ENCODE measurements at places on chromosomes 5 and 9. TPM values are rescaled to one million over a fixed set of nuclear protein-coding genes. Genes with fewer than 3 reads are reported as not detected.

DNA sequence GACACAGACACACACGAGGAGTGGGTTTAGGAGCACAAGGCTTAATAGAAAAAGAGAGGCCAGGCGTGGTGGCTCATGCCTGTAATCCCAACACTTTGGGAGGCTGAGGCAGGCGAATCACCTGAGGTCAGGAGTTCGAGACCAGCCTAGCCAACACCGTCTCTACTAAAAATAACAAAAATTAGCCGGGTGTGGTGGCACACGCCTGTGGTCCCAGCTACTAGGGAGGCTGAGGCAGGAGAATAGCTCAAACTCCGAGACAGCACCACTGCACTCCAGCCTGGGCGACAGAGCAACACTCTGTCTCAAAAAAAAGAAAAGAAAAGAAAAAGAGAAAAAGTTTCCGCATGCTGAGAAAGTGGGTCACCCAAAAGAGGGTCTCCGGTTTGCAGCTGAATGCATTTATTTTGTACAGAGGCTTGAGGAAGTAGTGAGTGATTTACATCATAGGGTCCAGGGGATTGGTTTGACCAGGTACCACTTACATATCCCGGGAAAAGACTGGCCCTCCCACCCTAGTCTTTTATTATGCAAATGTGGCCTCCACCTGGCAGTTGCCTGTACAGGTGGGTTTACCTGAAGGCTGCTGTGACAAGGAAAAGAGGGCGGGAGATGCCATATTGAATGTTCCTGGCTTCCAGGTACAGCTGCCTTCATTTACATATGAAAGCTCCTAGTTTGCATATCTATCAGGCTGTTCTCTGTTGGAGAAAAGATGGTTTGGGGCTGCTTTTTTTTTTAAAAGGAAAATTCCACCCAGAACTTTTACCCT, 366.2 kb upstream of the GRAMD2B start:
- H3K4me1 ChIP-seq, result no peaks in the 10 kb centered on the region
- no peak for DNase-seq
- H3K27me3 ChIP-seq, result no peaks in the 10 kb centered on the region
- H3K36me3 ChIP-seq, result no peaks in the 10 kb centered on the region

DNA sequence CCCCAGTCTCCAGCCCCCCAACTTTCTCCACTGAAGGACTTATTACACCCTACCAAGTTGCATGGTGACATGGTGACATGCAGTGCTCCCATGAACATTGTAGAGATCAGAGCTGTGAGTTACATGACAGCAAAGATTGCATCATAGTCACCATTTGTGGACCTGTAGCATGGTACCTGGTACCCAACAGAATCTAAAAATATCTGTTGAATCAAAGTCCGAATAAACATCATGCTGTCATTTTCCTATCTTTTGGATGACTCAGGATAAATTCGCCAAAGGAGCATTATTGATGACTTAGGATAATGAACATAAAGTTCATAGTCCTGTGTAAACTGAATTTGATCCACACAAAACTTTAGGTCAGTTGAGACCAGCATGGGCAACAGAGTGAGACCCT, 6.7 kb upstream of the PPARGC1B start:
- no peak overlapping the region for H3K27ac ChIP-seq
- H3K36me3 ChIP-seq, result no peaks in the 10 kb centered on the region
- H3K4me3 ChIP-seq, result no peak overlapping the region
- H3K4me1 ChIP-seq, result no peaks in the 10 kb centered on the region
- no peak for DNase-seq

DNA sequence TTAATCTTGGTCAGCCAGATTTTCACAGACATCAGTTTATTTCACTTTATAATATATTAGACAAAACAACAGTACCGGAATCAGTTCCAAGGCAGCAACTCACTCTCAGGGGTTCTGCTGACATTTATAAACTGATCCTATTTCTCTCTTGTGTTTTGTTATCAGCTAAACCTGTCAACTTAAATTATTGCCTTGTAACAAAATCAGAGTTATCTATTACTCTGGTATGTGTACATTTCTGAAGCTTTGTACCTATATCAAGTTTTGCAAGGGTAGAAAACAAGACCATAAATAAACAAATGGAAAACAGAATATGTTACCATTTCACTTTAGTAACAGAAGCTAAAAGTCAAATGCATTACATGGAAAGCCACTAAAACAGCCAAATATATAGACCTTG, 122.1 kb downstream of the SIL1 start:
- no peaks in the 10 kb centered on the region for H3K36me3 ChIP-seq
- no peak overlapping the region for H3K27ac ChIP-seq
- no peak overlapping the region for H3K4me3 ChIP-seq
- H3K4me1 ChIP-seq, result no peaks in the 10 kb centered on the region

- no peaks in the 10 kb centered on the region for H3K36me3 ChIP-seq
- H3K4me1 ChIP-seq, result no peaks in the 10 kb centered on the region
- no peak overlapping the region for H3K27ac ChIP-seq
- no peak for DNase-seq
These were observed 69.3 kb downstream of the OLFM1 start for GRCh38 chr9:135156525-135157510.

- peaks cover 4% of the 10 kb centered on the region for H3K27me3 ChIP-seq
- peak; percentile 34 for DNase-seq
- peak overlapping the region; percentile 95 for H3K27ac ChIP-seq
- peak overlapping the region; percentile 72 for H3K4me3 ChIP-seq
- H3K4me1 ChIP-seq, result peaks cover 60% of the 10 kb centered on the region
These were observed 16.0 kb downstream of the TRMO start for GRCh38 chr9:97906236-97906831.

DNA sequence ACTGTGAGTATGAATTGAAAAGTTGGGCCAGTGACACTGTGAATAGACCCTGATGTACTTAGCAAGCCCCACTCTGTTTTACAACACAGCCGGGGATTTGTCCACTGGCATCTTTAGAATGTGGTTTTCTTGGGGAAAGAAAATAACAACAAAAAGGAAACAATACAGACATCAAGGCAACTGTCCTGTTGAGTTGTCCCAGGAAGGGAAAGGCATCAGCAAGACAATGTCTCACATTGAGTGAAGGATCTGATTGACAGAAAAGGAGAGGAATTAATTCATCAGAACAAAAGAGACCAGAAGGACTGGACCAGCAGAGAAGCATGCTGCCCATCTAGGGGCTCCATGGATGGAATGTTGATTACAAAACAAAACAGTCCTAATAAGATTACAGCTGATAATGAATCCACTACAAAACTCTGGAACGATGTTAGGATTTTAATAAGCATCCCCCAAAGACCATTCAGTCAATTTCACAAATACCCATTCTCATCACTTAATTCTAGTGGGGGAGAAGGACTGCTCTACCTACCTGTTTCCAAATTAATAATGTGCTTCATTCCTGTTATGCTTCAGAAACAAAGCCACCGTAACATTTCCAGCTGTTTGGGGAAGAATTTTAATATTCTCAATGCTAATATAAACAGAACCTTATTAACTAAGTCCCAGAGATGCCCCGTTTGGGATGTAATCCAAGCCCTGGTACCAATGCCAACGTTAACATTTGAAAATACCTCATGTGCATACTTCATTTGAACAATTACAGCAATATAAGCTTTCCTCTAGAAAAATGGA, 298.0 kb downstream of the SPOCK1 start:
- DNase-seq, result no peak
- no peaks in the 10 kb centered on the region for H3K36me3 ChIP-seq
- no peak overlapping the region for H3K27ac ChIP-seq
- no peak overlapping the region for H3K4me3 ChIP-seq
- H3K27me3 ChIP-seq, result peaks cover 2% of the 10 kb centered on the region

GRCh38 chr5:173689737-173690360, 73.4 kb upstream of the BOD1 start:
- no peaks in the 10 kb centered on the region for H3K36me3 ChIP-seq
- H3K4me1 ChIP-seq, result no peaks in the 10 kb centered on the region
- DNase-seq, result no peak
- peaks cover 7% of the 10 kb centered on the region for H3K27me3 ChIP-seq
- no peak overlapping the region for H3K27ac ChIP-seq
- no peak overlapping the region for H3K4me3 ChIP-seq

GRCh38 chr5:55593115-55593472, 58.3 kb upstream of the PLPP1 start:
- no peak overlapping the region for H3K27ac ChIP-seq
- H3K27me3 ChIP-seq, result peaks cover 5% of the 10 kb centered on the region
- no peaks in the 10 kb centered on the region for H3K36me3 ChIP-seq
- peaks cover 2% of the 10 kb centered on the region for H3K4me1 ChIP-seq
- no peak for DNase-seq

The NPR3 gene
- polyA plus RNA-seq, result 0.04 TPM

The NUTM2F gene
- polyA plus RNA-seq, result not detected

The EGR1 gene
- polyA plus RNA-seq, result 0.52 TPM

The FBP2 gene
- not detected for polyA plus RNA-seq

The EIF4E1B gene
- not detected for polyA plus RNA-seq

All from immature natural killer cell (primary cell).